ENCODE measurements at places on chromosomes 5 and 9. TPM values are rescaled to one million over a fixed set of nuclear protein-coding genes. Genes with fewer than 3 reads are reported as not detected.

IFNA21 gene
- not detected for total RNA-seq

HTR4 gene
- not detected for total RNA-seq

SPINK13 gene
- total RNA-seq: not detected

IL13 gene
- total RNA-seq: not detected

NPR3 gene
- not detected for total RNA-seq

QRFP gene
- not detected for total RNA-seq

SYNPO gene
- total RNA-seq: 21.8 TPM

INSL4 gene
- total RNA-seq: not detected

PRDM9 gene
- not detected for total RNA-seq

SEMA5A gene
- 0.28 TPM for total RNA-seq

All from GM12878 (cell line).